CD4-positive, alpha-beta T cell treated with Interleukin-12 subunit alpha and Interleukin-12 subunit beta, for 1 hour (primary cell): ENCODE measurements at places on chromosomes 11 and 22.

GRCh38 chr22:17140826-17141766 is 18.0 kb downstream of the HDHD5 start:
- DNase-seq: no peak

GRCh38 chr11:104573441-104573990 is 324.7 kb downstream of the CASP12 start:
- no peak for DNase-seq

- DNase-seq: peak; percentile 34
Observed at GRCh38 chr11:108592591-108593213, 866 bp downstream of the EXPH5 start.

- DNase-seq: peak; percentile 12
Observed at GRCh38 chr11:123301013-123301591, 106.1 kb upstream of the CLMP start.

DNA sequence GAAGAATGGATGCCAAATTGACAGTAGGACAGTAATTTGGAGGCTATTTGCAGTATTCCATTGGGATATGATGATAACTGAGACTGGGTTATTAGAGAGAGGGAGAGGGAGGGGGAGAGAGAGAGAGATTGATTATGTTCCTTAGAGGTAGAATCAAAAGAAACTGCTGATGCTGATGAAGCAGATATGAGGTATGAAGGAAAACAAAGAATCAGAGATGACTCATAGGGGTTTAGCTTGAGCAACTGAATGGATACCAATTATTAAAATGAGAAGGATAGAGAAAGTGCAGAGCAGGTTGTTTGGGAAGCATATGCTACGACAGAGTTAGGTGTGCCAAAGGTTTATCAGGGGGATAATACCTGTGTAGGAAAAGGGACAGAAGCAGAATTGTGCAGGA is 12.8 kb upstream of the NUCB2 start:
- DNase-seq: no peak

- no peak for DNase-seq
Observed at GRCh38 chr11:74926304-74927030, 22.4 kb downstream of the XRRA1 start.

- no peak for DNase-seq
Observed at GRCh38 chr11:86704710-86705109, 32.3 kb upstream of the ME3 start.

DNA sequence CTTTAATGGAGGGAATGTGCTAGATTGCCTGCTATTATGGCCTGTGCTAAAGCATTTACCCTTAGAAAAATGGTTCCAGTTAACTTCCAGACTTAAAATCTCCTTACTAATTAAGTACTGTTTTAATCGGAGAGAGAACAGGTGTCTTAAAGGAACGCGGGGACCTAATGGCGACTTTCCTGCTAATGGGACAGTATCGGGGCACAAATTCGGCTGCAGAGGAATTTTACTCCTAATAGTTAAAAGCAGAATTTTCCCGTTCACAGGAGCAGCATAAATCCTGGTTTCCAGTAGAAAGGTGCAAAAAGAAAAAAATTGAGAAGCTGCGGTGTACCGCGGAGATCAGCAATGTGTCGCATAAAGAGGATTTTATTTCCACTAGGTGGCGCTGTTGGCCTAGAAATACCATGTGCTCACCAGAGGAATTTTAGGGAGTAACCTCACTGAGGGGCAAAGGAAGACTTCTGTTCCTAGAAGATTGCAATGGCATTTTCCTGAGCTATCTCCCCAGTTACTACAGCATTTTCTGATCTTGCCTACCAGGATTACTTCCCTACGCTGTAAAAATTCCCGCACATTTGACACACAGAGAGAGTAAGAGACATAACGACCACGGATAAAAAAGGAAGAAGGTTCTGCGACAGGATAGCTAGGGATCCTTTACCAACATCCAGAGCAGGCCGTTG is 44.5 kb downstream of the ZNF280B start:
- peak; percentile 65 for DNase-seq

- DNase-seq: peak; percentile 75
Observed at GRCh38 chr22:23119494-23120414, 22.0 kb downstream of the RSPH14 start.

GRCh38 chr11:84628871-84629620 is 998.1 kb downstream of the DLG2 start:
- DNase-seq: no peak

DNA sequence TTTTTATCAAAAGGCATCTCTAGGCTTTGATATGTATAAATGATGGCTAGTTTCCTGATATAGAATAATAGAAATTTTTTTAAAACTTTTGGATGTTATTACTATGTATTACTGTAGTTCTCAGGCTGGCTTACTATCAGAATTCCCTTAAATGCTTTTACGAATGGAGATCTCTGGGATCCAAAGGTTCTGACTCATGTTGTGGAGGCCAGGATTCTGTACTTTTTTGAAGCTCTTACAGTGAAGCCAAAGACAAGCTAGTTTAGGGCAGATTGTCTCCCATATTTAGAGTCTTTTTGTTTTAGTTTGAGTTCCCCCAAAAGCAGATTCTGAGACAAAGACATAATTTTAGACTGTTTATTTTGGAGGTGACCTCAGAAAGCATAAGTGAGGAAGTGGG is 265.9 kb upstream of the SESN3 start:
- no peak for DNase-seq

GRCh38 chr11:128824191-128825049 is 42.7 kb downstream of the KCNJ1 start:
- DNase-seq: no peak

DNA sequence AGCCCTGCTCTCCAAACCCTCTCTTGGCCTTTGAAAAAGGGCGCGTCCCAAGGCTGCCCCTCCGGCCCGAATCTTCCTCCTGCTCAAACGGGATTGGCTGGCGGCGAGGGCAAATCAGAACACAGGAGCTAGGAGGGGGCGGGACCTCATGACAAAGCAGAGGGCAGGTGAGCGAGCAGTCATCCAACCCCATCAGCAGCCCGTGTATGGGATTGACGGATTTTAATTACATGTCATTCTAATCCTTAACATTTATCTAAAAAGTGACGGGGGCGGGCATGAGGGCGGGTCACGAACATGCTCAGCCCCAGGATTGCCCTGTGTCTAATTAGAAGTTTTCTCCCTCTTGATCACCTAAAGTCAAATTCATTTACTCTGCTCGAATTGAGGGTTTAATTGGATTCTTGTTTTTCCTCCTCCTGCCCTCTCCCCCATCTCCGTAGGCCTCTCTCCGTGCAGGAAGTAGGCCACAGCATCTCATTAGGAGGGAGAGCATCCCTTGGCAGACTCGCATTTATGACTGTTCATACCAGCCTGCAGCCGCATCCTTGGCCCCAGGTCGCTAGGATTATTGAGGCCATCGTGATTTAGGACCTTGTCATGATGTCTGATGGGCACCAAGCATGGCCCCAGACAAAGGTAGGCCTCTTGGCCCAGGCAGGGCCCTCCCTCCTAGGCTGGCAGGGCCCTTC is 147.1 kb downstream of the CHST1 start:
- no peak for DNase-seq

DNA sequence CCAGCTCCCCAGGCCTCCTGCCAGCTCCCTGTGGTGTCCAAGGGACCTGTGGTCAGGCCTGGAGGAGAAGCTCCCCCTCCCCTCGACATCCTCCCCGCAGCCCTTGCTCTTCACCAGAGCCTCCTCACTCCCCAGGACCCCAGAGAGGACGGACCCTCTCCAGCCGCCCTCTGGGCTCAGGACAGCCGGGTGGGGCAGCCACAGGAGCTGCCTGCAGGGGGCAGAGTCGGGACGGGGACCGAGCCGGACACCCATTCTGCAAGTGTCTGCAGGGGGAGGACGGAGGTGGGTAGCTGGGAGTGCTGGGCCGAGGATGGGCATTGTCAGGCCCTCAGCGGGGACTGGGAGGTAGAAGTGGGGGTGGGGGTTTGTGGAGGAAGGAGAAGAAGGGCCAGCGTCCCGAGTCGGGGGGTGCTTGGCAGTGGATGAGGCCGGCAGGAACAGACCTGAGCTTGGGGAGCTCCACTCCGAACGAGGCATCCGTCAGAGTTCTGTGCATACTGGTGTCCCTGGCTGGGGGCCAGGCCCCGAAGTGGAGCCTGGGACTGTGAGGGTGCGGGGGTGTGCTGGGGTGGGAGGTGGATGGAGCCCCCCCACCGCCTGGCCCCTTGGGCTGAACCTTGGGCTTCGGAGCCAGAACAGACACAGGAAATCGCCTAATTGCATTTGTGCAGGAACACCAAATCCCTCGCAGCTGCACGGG is 15.2 kb downstream of the PRR33 start:
- no peak for DNase-seq

DNA sequence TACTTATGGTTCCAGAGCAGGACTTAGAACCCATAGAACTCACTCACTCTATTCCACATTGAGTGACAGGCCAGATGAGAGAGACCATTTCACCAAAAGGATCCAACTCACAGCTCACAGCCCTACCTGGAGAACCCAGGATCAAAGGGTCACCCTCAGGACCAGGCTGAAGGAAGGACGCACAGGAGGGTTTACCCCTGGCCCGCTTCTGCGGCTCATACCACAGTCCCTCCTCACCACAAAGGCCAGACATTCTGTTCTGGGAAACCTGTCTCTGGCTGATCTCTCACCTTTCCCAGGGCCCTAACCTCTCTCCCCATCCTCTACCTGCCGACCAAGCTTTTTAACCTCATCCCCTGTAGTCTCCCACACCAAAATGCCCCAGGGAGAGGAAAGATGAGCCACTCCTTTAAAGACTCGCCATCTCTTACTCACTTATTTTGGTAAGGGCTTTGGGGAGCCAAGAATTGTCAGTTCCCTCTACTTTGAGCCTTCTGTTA is 4.7 kb downstream of the FOSL1 start:
- no peak for DNase-seq

DNA sequence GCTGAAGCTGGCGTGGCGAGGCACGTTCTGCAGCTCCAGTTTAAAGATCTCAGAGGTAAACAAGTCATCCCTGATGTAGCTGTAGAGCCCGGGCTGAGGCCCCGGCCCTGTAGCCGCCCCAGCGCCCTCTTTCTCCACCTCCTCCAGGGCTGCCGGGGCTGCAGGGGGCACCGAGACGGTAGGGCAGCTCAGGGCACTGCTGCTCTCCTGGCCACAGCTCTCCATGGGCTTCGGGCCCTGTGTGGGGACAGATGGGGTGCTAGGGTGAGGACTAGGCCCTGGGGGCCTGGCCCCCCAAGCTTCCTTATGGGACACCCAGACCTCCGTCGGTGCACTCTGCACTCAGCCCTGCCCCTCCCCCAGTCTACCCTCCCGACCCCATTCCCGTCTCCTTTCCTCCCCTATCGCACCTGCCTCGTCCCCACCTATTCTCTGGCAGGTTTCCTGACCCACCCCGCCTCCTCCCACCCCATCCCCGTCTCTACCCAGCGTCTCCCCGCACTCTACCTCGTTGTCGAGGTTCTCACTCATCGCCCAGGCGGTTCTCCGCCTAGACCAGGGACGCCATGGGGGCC is 559 bp downstream of the RANBP1 start:
- no peak for DNase-seq

- DNase-seq: no peak
Observed at GRCh38 chr11:16421826-16422225, 65.5 kb upstream of the SOX6 start.

- no peak for DNase-seq
Observed at GRCh38 chr11:91786097-91786496, 438.5 kb upstream of the FAT3 start.
